ENCODE measurements at places on chromosomes 12 and 14.
A peak's percentile ranks its signal among the peaks of the same experiment; 100 is the strongest.

- no peak for DNase-seq
Observed at GRCh38 chr14:92555465-92556111, 42.0 kb downstream of the RIN3 start.

DNA sequence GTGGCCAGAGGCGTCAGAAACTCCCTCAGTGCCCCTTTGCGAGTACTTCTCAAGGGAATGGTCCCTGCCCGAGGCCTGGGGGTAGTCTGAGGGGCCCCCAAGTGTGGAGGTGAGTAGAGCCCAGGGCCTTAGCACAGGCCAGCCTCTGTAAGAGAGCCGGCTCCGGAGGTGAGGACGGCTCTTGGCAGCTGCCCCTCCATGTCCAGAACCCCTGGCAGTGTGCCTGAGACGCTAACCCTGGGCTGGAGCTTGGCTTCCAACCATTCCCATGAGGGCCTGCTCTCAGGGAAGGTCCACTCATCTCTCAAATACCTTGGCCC, 61.7 kb downstream of the PRMT8 start:
- no peak for DNase-seq

DNA sequence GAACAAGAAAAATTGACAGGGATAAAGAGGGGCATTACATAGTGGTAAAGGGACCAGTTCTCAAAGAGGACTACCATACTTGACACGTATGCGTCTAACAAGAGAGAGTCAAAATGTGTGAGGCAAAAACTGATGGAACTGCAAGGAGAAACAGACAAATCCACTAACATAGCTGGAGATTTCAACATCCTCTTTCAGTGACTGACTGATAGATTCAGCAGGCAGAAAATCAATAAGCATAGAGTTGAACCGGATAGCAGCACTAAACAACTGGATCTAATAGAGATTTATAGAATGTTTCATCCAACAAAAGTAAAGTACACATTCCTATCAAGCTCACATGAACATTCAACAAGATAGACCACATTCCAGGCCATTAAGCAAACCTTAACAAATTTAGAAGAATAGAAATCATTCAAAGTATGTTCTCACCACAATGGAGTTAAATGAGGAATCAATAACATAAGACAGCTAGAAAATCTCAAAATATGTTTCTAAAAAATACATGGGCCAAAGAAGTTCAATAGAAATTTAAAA, 16.1 kb upstream of the CRACR2A start:
- no peak for DNase-seq

- no peak for DNase-seq
Observed at GRCh38 chr12:82458101-82458500, 99.8 kb downstream of the METTL25 start.

- no peak for DNase-seq
Observed at GRCh38 chr14:103535081-103535890, 6.3 kb downstream of the TRMT61A start.

GRCh38 chr14:74824997-74825396, 50.9 kb downstream of the PROX2 start:
- peak; percentile 6 for DNase-seq

DNA sequence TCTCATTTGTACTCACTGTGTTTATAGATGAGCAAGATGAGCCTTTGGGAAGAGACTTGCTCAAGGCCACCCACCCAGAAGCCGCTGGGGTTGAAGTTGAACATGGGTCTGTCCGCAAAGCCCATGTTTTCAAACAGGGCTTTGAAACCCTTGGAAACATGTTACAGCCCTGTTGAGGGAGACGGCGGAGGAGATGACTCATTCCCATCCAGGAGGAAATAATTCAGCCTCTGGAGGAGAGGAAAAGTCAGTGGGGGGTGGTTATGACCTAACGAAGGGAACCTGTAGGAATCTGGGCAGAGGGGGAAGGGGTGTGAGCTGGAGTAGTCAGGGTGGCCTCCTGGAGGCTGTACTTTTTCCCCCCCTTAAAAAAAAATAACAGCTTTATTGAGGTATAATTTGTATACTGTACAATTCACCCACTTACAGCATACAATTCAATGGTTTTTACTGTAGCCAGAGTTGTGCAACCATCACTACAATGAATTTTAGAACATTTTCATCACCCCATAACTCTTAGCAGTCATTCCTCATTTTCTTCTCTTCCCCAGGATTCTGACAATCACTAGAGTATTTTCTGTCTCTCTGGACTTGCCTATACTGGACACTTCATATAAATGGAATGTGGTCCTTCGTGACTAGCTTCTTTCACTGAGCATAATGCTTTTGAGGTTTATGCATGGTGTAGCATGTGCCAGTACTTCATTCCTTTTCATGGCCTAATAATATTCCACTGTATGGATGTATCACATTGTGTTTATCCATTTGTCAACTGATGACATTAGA, 1.9 kb upstream of the RIN3 start:
- DNase-seq: peak; percentile 89

GRCh38 chr12:108320507-108321293, 18.4 kb downstream of the CMKLR1 start:
- no peak for DNase-seq

- no peak for DNase-seq
Observed at GRCh38 chr12:6457220-6457945, 5.5 kb downstream of the TAPBPL start.

DNA sequence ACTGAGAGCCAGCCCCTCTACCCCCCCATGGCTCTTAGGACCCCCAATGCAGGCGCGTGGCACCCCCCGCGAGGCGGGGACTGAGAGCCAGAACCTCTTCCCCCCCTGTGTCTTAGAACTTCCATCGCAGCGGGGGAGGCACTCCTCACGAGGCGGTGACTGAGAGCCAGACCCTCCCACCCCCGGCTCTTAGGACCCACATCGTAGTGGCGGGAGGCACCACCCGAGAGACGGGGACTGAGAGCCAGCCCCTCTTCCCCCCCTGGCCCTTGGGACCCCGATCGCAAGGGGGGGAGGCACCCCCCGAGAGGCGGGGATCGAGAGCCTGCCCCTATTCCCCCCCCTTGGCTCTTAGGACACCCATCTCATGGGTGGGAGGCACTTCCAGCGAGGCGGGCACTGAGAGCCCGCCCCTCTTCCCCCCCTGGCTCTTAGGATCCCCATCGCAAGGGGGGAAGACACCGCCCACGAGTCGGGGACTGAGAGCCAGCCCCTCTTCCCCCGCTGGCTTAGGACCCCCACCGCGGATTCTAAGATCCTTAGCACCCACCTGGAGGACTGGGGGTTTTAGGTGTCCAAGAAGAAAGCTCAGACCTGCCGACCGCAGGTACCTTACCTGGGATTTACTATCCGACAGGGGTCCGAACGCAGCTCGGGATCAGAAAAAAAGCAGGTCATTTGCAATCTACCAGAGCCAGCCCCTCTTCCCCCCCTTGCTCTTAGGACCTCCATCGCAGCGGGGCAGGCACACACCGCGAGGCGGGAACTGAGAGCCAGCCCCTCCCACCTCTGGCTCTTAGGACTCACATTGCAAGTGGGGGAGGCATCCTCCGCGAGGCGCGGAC, 44.9 kb downstream of the DDX11 start:
- DNase-seq: peak; percentile 17

DNA sequence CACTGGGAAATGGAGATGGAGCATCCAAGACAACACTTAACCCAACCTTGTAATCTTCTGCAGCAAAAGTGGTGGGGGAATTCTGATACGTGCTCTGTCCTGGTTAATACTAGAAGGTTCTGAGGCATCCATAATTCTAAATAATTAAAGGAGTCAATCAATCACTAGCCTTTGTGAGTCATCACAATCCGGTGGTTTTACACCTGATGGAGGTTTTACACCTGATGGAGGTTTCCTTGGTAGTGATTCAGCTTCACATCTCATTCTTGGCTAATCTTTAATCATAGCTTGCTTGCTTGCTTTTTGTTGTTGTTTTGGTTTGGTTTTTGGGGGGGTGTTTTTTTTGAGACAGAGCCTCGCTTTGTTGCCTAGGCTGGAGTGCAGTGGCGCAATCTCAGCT, 343.4 kb downstream of the DPF3 start:
- no peak for DNase-seq

- no peak for DNase-seq
Observed at GRCh38 chr12:39267886-39268285, 175.0 kb downstream of the KIF21A start.

GRCh38 chr12:83141460-83141994, 454.8 kb downstream of the TMTC2 start:
- no peak for DNase-seq

GRCh38 chr12:41213648-41214047, 25.5 kb downstream of the PDZRN4 start:
- no peak for DNase-seq

GRCh38 chr12:87280356-87280755, 748.8 kb downstream of the C12orf50 start:
- no peak for DNase-seq

DNA sequence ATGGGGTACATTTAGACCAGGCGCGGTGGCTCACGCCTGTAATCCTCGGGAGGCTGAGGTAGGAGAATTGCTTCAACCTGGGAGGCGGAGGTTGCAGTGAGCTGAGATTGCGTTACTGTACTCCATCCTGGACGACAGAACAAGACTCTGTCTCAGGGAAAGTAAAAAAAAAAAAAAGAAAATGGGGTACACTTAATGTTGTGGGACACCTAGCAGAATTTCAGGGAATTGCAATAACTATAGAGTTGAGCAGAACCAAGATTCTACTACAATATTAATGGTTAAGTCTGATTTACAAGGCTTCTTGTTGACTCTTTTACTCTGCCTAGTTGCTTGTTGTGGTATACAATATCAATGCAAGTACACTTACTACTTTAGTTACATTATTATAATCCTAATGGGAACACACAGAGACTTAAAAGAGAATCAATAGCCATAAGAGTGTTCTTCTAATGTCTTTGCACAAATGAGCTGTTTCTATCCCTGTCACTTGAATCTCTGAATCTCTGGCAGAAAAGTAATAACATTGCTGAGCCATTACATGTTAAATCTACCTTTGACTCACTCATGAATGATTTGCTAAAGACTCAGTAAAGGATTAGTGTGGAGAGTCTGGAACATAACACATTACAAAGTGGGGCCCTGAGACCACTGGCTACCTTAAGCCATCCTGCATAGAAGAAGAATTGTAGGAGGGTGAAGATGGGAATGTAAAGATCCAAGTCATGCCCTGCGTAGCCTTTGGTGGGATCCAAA, 22.7 kb downstream of the BEST3 start:
- no peak for DNase-seq

DNA sequence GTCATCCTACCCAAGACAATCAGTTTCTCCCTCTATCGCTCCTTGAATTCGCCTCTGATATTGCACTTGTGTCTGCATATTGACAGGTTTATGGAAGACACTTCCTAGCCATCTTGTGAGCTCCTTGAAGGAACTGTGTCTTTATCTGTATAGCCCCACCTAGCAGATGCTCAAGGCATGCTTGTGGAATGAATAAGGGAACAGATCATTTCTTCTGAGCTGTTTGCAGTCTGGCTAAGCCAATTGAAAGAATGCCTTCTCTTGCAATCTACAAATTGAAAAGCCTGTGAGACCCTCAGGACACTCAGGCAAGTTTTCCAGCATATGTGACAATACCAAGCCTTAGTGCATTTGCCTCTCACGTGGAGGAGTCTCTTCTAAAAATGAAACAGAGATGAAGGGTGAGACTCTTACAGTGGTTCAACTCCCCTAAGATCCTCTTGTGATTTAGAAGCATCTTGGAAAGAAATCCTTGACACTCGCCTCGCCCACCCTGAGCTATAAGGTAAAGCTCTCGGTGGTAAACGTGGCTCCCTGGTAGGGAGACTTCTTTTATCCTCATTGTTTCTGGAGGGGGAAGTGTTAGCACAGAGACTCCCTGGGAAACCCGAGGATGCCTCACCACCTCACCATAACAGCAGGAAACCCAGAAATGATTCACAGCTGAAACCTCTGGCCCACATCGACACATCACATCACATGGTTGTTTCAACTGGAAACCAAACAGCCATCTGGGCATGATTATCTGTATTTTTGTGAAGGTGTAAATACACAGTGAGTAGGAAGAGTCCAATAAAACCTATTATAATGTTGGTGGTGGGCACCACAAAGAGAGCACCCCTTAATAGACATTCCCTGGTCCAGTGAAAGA, 112.3 kb upstream of the BCL2L14 start:
- DNase-seq: peak; percentile 13

GRCh38 chr12:3656946-3657622, 95.8 kb downstream of the CRACR2A start:
- DNase-seq: no peak

DNA sequence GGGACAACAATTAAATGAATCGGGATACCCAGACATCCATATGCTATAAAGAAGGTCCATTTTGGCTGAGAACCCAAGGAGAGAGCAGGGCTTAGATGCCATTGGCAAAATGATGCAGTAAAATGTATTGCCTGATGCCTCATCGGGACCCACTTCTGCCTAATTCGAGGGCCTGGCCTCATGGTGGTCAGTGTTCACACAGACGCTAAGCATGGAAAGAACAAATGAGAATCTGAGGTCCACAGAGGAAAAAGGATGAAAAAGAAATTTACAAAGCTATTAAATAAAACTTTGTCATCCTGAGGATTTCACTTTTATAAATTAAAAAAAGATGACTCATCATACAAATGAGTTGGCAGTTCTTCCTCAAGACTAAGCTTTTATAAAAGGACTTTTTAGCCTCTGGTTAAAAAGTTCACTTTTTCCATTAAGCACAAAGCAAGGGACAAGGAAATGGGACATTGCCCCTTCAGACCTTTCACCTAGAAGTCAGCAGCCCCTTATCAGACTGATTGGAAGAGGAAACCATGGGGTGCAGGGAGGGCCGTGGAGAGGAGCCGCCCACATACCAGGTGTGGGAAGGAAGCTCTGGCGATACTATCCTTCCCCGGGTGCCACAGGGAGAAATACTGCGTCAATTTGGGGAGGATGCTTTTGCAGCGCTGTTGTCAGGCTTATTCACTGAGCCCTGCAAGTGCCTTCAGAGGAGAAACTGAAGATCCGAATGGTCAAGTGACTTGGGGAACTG, 176.0 kb downstream of the EGLN3 start:
- no peak for DNase-seq

DNA sequence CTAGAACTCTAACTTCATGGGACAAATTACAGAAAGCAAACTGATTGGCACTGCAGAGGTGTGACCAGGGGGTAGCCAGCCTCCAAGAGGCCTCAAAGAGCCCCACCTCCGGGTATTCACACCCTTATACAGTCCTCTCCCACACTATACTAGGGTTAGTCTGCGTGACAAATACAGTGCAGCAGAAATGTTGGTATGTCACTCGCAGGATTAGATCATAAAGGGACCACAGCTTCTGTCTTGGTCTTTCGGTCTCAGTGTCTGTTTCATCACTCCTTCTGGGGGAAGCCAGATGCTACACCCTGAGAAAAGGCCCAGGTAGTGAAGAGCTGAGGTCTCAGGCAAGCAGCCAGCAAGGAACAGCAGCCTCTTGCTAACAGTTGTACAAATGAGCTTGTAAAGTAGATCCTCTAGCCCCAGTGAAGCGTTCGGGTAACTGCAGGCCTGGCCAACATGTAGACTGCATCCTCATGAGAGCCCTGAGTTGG, 68.9 kb upstream of the SAV1 start:
- DNase-seq: no peak

- DNase-seq: no peak
Observed at GRCh38 chr14:85319101-85319500, 210.8 kb upstream of the FLRT2 start.

All from foreskin melanocyte (primary cell).